CD4-positive, alpha-beta T cell (primary cell): ENCODE measurements at places on chromosomes 4 and X. TPM values are rescaled to one million over a fixed set of nuclear protein-coding genes. Genes with fewer than 3 reads are reported as not detected.

DNA sequence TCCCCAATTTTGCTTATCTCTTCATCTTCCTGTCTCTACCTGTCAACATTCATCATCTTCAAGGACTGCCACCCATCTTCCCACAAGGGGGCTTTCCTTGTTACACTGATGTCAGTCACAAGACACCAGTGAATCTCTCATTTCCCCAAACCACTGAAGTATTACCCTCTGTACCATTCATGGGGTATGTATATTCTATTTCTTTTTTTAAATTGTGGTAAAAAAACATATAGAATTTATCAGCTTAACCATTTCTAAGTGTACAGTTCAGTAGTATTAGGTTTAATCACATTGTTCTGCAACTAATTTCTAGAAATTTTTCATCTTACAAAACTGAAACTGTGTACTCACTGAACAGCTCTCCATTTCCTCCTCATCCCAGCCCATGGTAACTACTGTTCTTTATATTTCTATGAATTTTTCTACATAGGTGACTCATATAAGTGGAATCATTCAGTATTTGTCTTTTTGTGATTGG lies 98.6 kb downstream of the LARP7 start:
- no peak for DNase-seq

DNA sequence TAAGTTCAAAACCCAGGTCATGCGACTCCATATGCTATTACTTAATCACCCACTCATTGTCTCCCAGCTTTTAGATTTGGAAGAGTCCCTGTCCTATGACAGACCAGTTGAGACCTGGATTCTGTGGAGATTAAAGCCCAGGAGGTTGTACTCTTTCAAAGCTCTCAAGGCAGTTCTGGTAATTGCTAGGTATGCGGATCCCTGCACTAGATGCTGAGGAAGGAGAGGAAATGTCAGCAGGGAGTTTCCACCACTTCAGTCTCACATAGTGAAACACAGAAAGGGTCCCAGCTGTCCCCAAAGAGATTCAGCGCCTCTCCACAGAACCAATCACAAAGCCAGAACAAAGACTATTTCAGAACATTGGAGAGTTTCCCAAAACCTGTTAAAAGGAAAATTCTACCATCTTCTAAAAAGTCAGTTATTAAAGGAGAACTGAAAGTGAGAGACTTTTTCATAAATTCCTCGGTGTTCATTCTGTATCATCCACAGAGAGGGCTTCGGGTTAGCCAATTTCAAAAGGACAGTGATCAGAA lies 53.4 kb downstream of the IRF2 start:
- DNase-seq, result no peak

- DNase-seq, result no peak
These were observed 156.4 kb upstream of the WDR1 start for GRCh38 chr4:10273030-10273429.

The UGT8 gene
- total RNA-seq, result 0.11 TPM

The VSIG1 gene
- total RNA-seq, result 14.9 TPM

DNA sequence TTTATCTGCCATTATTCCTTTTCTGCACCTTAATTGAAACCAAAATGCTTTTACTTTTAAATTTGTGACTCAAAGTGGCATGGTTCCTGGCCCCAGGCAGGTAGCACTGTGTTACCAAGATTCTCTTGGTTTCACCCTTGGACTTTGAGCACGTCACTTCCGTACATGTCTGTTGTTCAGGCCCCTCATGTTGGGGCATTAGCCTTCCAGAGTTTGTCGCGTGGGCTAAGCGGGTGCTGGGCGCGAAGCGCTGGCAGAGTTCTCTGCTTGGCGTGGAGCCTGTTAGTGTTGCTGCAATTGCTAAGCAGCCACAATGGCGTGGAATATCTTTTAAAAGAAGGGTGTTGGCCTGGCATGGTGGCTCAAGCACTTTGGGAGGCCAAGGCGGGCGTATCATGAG lies 14.0 kb upstream of the TADA2B start:
- no peak for DNase-seq

DNA sequence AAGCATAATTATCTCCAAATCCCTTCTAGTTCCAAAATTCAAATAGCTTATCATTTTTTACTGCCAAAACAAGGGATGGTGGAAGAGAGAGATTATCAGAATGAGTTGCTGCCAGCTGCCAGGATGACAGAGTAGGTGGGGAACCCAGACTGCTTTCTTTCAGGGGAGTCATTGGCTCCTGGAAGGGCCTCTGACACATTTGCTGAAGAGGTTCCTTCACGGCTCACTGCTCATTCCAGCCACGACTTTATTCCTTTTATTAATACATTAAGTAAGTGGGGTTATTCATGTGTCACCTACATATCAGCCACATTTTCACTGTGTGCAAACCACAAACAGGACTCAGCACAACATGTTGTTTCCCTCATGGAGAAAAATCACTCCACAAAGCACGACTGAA lies 12.7 kb upstream of the SMIM43 start:
- no peak for DNase-seq

The AMBN gene
- not detected for total RNA-seq

GRCh38 chrX:99820197-99820596 lies 589.9 kb downstream of the PCDH19 start:
- DNase-seq, result no peak

The SHROOM2 gene
- not detected for total RNA-seq

- no peak for DNase-seq
These were observed 213.1 kb upstream of the MID1 start for GRCh38 chrX:10833299-10834169.

- DNase-seq, result no peak
These were observed 8.4 kb downstream of the NDUFA1 start for GRCh38 chrX:119880076-119880475.

DNA sequence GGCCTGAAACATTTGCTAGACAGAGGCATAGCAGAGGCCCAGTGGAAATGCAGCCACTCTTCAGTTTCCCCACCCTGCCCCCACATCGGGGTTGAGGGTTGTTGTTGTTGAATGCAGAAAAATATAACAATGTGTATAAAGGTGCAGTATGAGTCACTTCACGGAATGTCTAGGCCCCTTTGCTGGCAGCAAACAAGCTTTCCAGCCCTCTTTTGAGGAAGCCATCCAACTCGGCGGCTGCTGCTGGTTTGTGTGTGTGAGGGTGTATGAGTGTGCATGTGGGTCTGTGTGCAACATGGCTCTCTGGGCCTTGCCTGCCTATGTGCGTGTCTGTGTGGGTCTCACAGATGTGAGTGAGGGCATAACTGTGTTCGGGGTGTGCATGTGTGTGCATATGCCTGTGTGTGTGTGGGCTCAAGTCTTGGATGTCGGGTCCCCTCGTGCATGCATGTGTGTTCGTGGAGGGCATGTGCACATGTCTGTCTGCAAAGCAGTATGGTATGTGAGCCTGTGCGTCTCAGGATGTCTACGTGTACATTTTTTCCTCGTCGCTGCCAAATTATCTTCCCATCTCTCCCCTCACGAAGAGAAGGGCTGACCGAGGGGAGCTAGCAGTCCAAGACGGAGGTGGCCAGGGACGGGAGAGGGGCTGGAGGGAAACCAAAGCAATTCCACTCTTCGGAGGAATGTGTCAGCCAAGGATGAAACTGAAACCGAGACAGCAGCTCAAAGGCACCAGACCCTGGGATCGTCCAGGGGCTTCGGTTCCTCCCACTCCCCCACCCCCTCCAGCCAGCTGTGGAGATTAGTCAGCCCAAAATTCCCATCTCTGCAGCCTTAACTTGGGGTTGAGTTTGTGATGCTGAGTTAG lies 8.4 kb upstream of the ELF4 start:
- DNase-seq, result no peak

DNA sequence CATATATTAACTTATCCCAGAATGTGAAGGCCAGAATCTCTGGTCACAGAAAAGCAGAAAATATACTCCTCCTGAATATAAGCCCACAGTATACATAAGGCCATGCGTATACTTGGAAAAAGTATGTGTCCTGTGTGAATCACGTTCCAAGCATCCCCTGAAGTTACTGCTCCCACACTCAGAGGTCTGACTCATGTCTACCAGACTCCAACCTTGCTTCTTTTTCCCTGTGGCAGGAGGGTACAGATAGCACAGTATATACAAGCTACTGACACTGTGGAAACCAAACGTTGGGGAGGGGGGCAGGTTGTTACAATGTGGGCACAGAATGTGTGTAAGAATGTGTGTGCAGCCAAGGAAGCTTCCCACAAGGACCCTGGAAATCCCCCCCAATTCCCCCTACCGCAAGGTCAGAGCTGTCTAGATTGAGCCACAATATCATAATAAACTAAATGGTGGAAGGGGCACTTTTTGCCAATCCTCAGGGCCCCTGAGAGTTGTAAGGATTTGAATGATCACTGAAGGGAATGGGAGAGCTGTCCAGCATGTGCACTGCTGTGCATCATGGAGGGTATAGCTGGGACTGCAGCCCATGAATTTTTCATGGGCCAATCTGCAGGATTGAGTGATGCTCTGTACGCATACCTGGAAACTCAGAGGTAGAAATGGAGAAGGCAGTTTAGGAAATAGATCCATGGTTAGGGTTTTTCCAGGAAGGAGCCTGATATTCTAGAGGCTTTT lies 7.4 kb upstream of the RELL1 start:
- no peak for DNase-seq

The MMRN1 gene
- 0.19 TPM for total RNA-seq

The ZNF141 gene
- total RNA-seq, result 13.6 TPM

GRCh38 chr4:176635372-176636261 lies 157.1 kb downstream of the VEGFC start:
- DNase-seq, result no peak

GRCh38 chr4:2334826-2335728 lies 73.2 kb upstream of the MXD4 start:
- no peak for DNase-seq

DNA sequence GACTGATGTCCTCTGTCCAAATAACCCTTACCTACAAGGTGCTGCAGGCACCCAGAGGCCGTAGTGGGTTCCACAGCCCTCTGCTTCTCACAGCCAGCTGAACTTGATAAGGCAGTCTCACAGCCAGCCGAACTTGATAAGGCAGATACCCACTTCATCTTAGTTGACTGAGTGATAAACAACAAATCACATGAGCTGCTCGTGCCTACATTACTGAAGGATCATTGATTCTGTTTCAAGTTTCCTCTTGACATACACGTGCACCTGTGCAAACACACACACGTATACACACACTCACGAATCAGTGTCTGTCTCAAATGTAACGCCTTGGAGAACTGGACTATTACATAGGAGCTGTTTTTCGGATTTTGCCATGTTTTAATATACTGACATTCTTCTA lies 276.3 kb downstream of the DCTD start:
- DNase-seq, result no peak

- DNase-seq, result no peak
These were observed 60.4 kb upstream of the ATXN3L start for GRCh38 chrX:13380211-13380610.

The PRR32 gene
- total RNA-seq, result not detected

The MTTP gene
- total RNA-seq, result not detected

GRCh38 chr4:164009435-164009834 lies 514.9 kb downstream of the TMA16 start:
- no peak for DNase-seq

DNA sequence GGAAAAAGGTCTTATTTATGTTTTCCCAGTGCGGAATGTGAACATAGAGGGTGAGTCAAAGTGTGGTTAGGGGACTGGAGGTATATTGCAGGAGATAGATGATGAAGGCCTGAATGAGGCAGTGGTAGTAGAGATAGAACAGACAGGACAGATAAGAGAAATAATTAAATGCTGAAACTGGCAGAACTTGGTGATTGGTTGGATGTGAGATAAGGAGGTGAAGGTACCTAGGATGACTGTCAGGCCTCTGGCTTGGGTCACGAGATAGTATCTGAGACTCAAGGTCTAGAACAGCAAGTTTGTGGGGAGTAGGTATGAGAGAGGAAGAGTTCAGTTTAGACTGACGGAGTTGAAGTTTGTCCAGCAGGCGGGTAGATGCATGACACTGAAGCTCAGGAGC lies 3.5 kb downstream of the MND1 start:
- DNase-seq, result no peak

GRCh38 chr4:137393044-137393443 lies 139.2 kb downstream of the PCDH18 start:
- no peak for DNase-seq

The CC2D2A gene
- not detected for total RNA-seq

- no peak for DNase-seq
These were observed 3.1 kb upstream of the ELOVL6 start for GRCh38 chr4:110201502-110201901.

GRCh38 chrX:8484360-8484949 lies 19.8 kb downstream of the VCX3B start:
- DNase-seq, result no peak

The MGARP gene
- not detected for total RNA-seq

The C1QTNF7 gene
- not detected for total RNA-seq

The FRMD7 gene
- total RNA-seq, result not detected
